ENCODE measurements at places on chromosomes 6 and 20.

GRCh38 chr6:49563006-49563886, 12.8 kb downstream of the C6orf141 start:
- DNase-seq: no peak

- no peak for DNase-seq
Measured at GRCh38 chr6:135334169-135334568, 153.1 kb downstream of the MYB start.

DNA sequence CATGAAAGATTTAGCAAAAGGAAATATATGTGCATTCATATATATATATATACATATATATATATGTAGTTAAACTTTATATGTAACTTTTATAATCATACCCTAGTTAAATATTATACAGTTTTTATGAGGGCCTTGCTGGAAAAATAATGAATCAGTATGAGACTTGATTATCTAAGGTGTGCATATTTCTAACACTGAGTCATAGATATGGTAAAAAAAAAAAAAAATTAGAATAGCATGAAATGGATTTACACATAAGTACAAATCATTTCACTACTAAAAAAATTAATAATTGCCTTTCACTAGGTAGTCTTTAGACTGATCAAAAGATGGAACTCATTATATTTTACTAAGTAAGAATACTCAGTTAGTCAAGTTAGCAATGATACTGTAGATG, 51.3 kb upstream of the DST start:
- no peak for DNase-seq

- no peak for DNase-seq
Measured at GRCh38 chr6:81793821-81794475, 41.5 kb upstream of the TENT5A start.

DNA sequence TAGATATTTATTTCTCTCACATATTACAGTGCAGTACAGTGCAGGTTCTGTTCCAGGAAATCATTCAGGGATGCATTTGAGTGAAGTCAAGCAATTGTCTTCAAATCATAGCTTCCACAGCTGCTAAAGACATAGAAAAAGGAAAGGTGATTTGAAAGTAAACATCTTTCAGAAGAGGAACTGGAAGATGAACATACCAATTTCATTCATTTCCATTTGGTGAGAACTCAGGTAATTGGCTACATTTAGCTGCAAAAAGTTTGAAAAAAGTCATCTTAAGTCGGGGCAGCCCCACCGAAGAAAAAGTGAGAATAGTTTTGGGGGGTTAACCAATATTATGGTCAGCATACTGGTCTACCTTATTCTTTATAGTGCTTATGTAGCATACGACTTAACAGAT, 61.4 kb upstream of the IL20RA start:
- no peak for DNase-seq

GRCh38 chr6:701700-702479, 9.0 kb upstream of the EXOC2 start:
- no peak for DNase-seq

DNA sequence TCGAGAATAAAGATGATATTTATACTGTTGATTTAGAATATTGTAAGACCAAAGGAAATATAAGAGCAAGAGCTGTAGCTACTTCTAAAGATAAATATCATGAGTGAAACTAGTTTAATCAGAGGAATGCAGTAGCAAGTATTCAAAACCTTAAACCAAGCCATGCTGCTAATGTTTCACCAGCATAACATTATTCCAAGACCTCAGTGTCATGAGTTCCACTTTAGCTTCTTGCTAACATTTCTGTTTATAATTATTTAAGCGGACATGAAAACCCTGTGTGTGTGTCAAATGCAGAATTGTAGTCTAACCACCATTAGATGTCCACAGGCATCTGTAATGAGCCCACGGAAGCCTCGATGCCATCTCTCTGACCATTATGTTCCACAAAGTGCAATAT, 752.6 kb upstream of the MARCKS start:
- no peak for DNase-seq

- DNase-seq: no peak
Measured at GRCh38 chr6:170010665-170011203, 259.3 kb downstream of the ERMARD start.

DNA sequence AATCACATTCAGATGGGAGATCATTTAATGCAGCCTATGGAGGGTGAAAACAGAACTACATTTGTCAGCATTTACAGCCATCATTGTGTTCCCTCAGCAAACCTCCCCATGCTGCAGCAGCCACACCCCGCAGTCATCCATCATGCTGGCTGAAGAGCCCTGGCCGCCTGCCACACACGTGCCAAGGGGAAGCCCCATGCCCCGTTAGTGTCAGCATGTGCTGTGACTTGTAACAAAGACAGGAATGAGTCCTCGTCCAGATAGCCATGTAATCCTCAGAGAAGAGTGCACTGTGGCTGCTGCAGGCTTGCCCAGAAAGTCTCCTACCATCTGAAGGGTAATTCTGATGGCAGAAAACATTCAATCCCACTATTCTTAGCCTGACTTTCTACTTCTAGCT, 1097.8 kb downstream of the KIF16B start:
- DNase-seq: no peak

DNA sequence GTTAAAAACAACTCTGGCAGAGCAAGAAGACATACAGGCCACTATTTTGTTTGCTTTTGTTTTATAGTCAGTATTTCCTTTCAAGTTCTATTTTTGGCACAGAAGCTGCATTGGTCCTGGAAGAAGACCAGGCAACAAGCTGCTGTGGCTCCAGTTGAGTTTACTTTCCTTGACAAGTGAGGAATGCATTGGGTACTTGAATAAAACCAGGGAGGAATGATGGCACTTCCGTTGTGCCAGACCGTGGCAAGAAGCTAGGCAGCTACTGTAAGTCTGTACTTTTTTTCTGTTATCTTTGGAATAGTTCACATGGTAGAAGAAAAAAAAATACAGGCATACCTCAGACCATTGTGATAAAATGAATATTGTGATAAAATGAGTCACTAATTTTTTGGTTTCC, 66.3 kb downstream of the NCOA3 start:
- DNase-seq: no peak

DNA sequence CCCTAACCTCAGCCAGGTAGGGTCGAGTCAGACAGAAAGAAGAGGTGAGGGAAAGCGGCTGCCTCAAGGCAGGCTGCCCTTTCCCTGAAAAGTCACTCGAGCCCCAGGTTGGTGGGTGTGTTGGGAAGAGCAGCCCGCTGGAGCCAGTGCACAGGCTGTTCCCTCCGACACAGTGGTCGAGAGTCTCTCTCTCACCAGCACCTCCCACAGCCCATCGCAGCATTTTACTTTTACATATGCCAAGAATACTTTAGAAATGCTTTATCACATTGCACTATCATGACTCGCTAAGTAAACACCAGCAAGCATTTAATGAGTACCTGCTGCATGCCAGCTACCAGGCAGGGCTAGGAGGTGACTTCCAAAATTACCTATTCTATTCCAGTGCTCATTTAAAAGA, 1.7 kb downstream of the PRPH2 start:
- DNase-seq: no peak

GRCh38 chr6:30312266-30312665, 14.5 kb upstream of the TRIM39 start:
- no peak for DNase-seq

- peak; percentile 60 for DNase-seq
Measured at GRCh38 chr20:19973961-19974629, 43.1 kb upstream of the NAA20 start.

GRCh38 chr6:43269273-43270007, 26.2 kb downstream of the TTBK1 start:
- no peak for DNase-seq

GRCh38 chr6:165913676-165914570, 250.9 kb upstream of the PDE10A start:
- DNase-seq: no peak

- no peak for DNase-seq
Measured at GRCh38 chr20:1856424-1856823, 38.8 kb upstream of the SIRPA start.

DNA sequence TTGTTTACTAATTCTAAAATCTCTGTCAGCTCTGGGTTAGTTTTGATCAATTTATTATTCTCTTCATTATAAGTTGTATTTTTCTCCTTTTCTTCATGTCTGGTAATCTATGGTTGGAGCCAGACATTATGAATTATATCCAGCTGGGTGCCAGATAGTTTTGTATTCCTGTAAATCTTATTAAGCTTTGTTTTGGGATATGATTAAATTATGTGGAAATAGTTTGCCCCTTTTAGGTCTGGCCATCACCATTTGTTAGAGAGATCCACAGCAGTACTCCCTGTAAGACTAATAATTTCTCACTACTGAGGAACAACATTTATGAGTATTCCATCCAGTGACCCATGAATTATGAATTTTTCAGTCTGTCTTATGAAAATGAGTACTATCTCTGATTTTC, 20.9 kb upstream of the SLC17A1 start:
- DNase-seq: no peak

Measured in midbrain (tissue), 1 donor.